ENCODE measurements at places on chromosomes 13 and 19.

- DNase-seq, result no peak
Observed at GRCh38 chr19:58354478-58355030, 1.3 kb upstream of the A1BG start.

DNA sequence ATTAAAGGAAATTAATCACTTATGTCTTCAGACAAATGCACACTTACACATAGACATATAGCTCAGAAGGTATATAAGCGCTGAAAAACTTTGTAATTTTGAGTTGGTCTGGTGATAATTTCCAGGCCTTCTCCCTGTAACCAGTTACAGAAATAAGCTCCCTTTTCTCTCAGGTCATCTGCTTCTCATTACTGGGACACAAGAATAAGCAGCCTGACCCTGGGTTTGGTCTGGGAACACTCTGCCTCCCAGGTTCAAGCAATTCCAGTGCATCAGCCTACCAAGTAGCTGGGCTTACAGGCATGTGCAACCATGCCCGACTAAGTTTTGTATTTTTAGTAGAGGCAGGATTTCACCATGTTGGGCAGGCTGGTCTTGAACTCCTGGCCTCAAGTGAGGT, 274.5 kb downstream of the LMO7 start:
- DNase-seq, result no peak

DNA sequence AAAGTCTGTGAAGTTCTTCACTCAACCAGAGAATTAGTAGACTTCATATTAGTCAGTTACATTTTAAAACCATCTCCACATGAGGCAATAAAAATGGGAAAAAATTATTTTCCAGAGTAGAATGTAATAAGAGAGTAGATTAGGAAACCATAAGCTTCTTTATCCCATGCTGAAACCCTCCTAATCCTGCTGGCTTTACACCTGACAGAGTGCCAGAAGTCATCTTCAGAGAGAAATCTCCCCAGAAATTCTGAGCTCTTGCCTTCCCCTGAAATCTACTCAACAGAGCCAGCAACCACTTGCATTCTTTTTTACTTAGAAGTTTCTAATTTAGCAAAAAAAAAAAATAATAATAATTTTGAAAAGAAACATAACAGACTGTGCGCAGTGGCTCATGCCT, 279.9 kb downstream of the NHLRC3 start:
- no peak for DNase-seq

DNA sequence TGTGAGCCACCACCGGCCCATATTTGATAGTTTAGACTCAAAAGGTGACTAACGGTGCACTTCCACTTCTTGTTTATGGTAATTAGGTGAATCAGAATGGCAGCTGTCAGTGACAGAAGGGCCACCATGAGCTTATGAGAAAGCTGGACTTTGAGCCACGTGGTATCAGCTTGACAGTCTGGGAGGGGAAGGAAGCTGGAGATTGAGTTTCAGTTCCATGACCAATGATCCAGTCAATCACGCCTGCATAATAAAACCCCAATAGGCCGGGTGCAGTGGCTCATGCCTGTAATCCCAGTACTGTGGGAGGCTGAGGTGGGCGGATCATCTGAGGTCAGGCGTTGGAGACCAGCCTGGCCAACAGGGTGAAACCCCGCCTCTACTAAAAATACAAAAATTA, 8.2 kb downstream of the EID2B start:
- DNase-seq, result no peak

DNA sequence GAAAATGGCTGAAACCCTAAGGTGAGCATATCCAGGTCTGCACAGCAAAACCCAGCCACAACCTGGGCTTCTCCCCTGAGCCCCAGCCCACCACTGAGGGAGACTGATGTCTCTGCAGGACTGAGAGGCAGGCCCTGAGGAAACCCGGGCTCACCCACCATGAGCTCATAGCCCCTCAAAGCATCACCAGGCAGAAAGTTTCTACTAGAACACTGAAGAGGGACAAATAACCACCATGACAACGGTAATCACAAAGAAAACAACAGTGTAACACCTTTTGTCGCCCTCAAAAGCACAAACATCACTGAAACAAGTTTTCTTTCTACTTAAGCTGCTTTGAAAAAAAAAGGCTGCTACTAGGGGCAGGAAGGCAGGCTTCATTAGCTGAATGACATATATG, 29.8 kb downstream of the TSHZ3 start:
- no peak for DNase-seq

- DNase-seq, result no peak
Observed at GRCh38 chr19:16589917-16590316, 17.7 kb upstream of the SLC35E1 start.

GRCh38 chr13:46267166-46267565, 55.4 kb downstream of the LRRC63 start:
- no peak for DNase-seq

GRCh38 chr13:65677906-65678305, 1552.2 kb downstream of the PCDH9 start:
- DNase-seq, result no peak

DNA sequence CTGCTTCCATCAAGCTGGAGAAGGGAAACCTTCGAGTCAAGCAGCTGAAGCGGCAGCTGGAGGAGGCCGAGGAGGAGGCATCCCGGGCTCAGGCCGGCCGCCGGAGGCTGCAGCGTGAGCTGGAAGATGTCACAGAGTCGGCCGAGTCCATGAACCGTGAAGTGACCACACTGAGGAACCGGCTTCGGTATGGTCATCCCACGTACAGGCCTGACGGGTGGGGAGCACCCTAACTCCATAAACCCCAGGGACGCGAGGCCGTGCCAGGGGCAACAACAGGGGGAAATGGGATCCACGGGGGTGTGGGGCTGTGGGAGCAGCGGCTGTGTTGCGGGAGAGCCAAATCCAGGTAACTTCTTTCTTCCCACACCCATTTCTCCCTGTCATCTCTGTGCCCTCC, 20.2 kb downstream of the KCNC3 start:
- DNase-seq, result no peak

- DNase-seq, result no peak
Observed at GRCh38 chr19:27775395-27775794, 1437.6 kb downstream of the UQCRFS1 start.

DNA sequence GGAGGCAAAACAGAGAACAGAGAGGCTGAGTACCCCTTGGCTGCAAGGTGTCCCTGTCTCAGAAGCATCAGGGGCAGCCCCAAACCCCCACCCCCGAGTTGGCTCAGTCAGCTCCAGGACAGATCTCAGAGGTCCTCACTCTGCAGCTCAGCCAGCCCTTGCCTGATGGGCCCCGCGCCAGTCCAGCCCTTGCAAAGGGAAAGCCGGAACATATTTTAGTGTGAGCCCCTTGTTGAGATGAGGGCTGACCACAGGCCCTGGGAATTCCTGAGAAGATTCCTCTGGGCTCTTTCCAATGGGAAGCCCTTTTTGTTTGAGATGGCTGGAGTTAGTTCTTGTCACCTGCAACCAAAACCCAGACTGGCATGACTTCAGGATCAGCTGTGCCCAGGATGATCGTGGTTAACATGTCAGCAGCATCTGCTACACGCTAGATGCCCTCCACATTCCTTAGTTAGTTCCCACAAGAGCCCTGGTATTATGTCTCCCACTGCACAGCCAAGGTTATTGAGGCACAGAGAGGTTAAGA, 33.9 kb upstream of the CCNE1 start:
- DNase-seq, result no peak

- no peak for DNase-seq
Observed at GRCh38 chr13:36920616-36921185, 663 bp upstream of the SMAD9 start.

DNA sequence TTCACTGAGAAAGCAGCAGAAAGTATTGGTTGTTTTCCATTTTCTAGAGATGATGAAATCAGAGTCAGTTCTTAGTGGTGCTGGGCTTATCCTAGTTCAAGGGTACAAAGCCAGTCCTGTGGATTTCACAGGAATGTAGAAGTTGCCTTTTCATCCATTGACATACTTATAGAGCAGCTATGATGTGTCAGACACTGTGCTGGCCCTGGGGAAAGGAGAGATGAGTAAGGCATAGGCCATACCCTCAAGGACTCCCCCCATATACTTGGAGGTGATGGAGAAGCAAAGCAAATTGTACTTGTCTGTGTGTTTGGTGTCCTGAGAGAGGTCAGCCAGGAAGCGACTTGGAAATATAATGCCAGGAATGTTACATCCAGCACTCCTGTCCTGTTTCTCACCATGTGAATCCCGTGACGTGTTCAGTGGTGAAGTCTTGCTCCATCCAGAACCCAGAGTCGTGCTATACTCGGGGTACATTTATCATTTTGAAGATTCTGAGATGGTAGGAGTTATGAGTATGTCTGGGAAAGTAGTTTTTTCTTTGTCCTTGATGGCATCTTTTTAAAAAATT, 22.6 kb downstream of the ERCC5 start:
- no peak for DNase-seq

- no peak for DNase-seq
Observed at GRCh38 chr19:33811246-33811645, 14.6 kb downstream of the KCTD15 start.
